Activated T-cell treated with anti-CD3 and anti-CD28 coated beads, Interleukin-2, amount 50 U/mL, for 72 hours (primary cell): ENCODE measurements at places on chromosomes 5 and 9.

GRCh38 chr5:127796211-127796610, 93.0 kb downstream of the CCDC192 start:
- DNase-seq: no peak

GRCh38 chr5:159736844-159737243, 179.4 kb upstream of the ADRA1B start:
- no peak for DNase-seq

- DNase-seq: peak; percentile 6
Observed at GRCh38 chr5:55711507-55712022, 559 bp downstream of the SLC38A9 start.

GRCh38 chr5:150323092-150323491, 20.4 kb upstream of the ARSI start:
- no peak for DNase-seq

DNA sequence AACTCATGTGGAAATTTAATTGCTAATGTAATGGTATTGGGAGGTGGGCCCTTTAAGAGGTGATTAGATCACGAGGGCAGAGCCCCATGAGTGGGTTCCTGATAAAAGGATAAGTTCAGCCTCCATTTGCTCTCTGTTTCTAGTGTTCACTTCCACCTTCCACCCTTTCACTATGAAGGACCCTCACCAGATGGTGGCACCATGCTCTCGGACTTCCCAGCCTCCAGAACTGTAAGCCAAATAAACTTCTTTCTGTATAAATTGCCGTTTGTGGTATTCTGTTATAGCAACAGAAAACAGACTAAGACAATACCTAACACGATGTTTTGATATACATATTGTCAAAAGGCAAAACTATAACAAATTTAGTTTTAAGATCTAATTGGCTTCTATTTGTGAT, 166.2 kb downstream of the DEPDC1B start:
- no peak for DNase-seq

DNA sequence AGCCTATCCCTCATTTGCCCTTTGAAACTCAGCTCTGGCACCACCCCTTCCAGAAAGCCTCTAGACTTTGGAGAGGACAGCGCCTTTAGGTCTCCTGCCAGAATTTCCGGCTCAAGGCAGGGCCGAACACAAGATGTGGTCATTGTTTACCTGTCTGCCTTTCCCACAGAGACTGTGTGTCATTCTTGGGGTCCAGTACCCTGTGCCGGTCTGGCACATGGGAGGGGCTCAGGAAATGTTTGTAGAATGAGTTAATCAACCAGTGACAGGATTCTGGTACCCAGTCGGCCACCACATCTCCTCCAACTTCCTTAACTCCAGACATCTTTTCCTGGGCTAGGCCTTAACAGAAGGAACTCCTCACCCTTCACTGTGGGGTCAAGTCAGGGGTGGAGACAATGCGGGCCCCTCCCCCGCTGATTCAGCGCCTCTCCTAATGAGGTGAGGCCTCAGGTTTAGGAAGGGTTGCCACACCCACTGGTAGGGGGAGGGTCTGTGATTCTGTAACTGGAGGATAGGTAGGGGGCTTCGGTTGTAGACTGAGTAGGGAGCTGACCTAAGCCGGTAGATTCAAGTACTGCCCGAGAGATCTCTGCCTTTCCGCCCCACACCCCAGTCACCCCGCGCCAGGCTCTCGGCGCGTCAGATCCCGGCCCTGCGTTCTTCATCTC, 29.3 kb downstream of the PCDH1 start:
- peak; percentile 46 for DNase-seq

GRCh38 chr5:143143973-143144372, 259.5 kb downstream of the NR3C1 start:
- DNase-seq: no peak

DNA sequence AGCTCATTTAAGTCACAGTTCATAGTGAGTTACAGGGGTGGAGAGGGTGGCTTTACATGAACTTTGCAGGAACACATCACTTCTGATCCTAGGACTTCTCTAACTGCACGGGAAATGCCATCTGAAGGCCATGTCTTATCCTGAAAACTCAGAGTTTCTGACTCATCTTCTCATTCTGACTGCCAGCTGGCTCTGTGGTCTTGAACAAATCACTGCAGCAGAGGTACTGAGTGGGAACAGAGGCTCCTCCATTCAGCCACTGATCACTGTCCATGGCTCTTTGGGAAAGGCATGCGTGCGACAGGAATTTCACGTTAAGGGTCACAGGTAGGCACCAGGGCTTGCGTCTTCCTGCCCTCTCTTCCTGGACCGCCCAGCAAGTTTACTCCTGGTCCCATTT, 114.6 kb upstream of the LRRTM2 start:
- no peak for DNase-seq

DNA sequence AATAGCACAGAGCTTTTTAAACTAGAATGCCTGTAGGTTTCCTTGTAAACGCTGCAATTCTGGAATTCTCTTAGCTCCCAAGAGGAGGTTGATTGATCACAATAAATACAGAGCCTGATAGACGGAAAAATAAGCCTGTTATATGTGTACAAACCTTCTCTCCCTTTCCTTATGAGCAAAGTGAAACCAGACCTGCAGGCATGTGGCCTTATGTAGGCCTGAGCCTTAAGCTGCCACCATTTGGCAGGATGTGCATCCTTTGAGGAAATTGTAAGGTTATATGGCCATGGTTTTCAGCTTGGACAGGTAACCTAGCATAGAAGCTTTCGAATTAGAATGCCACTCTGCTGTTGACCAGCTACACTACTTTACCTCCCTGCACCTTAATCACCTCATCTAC, 49.1 kb downstream of the PRKACG start:
- DNase-seq: no peak

GRCh38 chr5:116709082-116709481, 134.5 kb upstream of the SEMA6A start:
- DNase-seq: no peak

- no peak for DNase-seq
Observed at GRCh38 chr9:86601697-86602096, 247.5 kb upstream of the TUT7 start.

GRCh38 chr5:80701597-80701996, 46.8 kb upstream of the DHFR start:
- DNase-seq: no peak

DNA sequence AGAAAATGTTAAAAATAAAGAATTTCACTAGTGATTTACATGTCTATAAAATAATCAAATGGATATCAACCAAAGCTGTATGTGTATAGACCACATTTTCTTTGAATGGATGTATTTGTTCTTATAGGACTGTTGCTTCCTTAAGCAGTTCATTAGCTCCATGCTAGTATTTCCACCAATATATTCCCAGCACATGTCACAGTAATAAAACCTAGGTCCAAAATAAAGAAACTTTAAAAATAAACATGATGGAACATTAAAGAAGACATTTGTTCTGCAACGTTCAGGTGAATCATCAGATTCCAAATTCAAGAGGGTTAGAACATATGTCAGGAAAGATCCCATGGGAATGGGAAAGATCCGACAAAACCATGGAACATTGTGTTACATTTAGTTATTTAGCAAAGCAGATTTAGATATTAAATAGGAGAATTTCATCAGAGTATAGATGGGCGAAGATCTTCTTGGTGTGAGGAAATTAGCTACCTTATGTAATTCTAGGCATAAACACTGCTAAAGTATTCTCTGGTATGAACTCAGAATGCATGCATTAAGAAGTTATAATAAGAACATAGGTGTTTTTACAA, 490.7 kb downstream of the CDH18 start:
- no peak for DNase-seq

- DNase-seq: no peak
Observed at GRCh38 chr9:126682113-126682810, 68.5 kb downstream of the LMX1B start.

DNA sequence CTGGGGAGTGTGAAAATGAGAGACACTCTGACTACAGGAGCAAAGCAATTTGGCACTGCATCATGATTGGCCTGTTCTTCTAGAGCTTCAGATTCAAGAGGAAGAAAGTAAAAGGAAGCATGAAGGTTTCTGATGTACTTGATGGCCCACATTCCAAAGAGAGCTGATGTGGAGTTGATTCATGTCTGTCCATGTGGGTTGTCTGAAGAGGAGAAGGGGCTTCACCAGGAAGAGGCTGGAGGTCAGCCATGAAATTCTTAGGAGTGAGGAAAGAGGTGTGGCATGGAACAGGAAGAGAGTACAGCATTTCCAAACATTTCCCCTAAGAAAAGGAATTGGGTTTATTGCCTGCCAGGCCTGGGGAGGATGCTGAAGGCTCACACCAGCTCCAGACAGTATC, 70.7 kb downstream of the PTCD2 start:
- no peak for DNase-seq

DNA sequence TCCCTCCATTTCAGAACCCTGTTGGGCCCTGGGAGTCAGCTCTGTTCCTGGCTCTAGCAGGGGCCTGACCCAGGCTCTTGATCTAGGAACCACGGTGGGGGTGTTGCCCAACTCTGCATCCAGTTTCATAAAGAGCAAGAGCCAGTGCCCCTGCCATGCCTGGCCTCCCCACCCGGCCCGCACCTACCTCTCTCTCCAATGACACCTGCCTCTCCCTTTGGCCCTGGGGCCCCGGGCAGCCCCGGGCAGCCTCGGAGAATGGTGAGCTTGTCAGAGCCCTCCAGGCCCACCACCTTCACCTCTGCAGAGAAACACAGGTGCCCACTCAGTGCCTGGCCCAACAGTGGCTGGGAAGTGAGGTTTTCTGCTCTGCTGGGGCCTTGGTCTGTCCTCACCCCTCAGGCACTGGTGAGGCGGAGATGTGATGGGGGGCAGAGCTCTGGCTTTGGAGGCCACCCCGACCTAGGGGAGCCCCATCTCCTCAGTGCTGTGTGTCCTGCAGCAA, 1.5 kb downstream of the FCN1 start:
- no peak for DNase-seq

DNA sequence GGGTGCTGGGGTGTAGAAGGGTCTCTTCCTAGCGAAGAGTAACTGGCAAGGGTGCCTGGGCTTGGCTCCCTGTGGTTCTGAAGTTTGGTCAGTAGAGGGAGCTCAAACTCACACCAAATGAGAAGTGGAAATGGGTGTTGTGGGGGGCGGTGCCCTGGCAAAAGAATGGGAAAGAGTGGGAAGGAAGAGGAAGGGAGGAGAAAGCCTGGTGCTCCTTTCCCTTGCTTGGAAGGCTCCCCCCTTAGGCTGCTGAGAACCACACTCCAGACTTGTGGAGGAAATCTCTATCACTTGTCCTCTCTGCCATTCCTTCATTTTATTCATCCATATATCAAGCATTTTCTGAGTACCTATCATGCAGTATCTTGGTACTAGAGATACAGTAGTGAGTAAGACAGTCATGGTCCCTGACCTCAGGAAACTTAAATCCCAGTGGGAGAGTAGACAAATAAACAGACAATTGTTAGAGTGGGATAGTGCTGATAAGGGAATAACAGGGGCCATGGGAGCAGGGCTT, 13.0 kb downstream of the SLC4A9 start:
- peak; percentile 41 for DNase-seq

DNA sequence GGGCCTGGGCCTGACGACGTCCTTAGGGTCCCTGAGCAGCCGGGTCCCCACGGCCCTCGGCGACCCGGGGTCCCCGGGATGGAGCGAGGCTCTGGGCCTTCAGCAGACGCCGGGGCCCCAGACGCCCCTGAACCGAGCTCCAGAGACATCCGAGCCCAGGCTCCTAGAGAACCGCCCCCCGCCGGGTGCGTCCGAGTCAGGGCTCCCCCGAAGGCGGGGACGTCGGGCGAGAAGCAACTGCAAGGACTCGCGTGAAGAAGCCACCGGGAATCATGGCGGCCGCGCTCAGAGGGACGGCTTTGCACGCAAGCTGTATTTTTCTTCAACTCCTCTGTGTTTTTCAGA, 25.5 kb downstream of the IRX4 start:
- DNase-seq: no peak

- DNase-seq: no peak
Observed at GRCh38 chr5:66769839-66770617, 173.8 kb downstream of the MAST4 start.

- DNase-seq: no peak
Observed at GRCh38 chr5:140246378-140247122, 56.4 kb downstream of the PFDN1 start.

DNA sequence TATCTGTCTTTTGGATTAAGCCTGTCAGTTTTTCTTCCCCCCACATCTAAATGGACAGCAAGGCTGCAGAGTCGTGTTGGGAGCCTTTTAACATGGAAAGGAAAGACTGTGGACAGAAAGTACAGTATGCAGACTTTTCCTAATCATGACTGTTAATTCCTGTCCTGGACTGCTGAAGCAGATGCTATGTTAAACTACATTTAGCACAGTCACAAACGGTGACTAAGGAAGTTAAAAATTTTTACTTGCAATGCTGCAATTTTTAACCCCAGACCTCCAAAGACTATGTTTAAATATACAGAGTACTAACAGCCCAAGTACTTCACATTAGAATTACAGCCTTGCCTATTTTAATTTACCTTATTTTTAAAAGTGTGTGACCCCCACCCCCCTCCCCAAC, 51.8 kb downstream of the ELAVL2 start:
- DNase-seq: no peak

DNA sequence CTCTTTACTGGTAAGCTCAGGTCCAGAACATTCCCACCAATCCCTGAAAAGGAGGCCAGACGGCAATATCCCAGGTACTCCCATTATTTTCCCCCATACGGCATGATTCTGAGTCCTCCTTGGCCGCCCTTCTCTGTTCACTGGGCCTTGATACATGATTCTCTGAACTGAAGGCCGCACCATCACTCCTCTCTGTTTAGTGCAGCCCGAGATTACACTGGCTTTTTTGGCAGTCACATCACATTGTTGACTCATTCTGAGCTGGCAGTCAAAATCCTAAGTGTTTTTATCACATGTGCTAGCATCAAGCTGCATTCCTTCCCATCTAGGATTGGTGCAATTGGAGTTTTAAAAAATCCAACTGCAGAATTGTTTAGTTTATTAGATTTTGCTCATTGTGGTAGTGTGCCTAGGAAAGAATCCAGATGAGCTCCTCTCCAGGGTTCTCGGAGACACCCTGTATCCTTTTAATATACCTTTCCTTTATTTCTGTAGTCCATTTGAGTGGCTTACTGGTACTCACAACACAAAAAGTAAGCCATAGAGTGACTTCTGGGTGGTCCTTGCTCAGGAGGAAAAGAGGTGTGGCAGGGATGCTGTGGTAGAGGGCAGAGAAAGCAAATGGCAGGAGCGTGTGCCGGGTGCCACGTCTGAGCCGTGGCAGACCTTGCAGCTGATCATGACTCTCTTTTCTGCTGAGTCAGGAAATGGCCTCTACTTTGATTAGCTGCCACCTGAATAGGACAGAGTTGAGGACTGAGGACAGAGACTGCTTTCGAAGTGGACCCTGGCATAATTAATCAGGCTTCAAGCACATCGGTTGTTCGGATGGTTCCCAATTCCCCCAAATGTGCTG, 121.1 kb upstream of the IL12B start:
- no peak for DNase-seq

DNA sequence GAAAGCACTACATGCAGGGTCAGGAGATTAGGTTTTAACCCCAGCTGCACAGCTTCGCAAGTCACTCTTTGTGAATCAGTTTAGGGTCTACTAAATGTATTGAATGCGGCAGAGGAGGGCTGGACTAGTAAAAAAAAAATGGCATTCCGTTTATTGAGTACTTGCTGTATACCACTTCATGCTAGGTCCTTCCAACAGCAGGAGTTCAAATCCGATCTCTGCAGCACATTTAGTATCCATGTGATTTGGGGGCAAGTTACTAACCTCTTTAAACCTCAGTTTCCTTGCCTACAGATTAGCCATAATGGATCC, 204.4 kb downstream of the SNCAIP start:
- DNase-seq: no peak
